EL (cell line): ENCODE measurements at places on chromosomes 6 and 20.

GRCh38 chr6:15421945-15422733 lies 176.3 kb downstream of the JARID2 start:
- DNase-seq: no peak

- DNase-seq: no peak
Measured at GRCh38 chr20:62172666-62173065, 10.2 kb upstream of the MTG2 start.

GRCh38 chr6:61210549-61210948 lies 1075.5 kb downstream of the KHDRBS2 start:
- DNase-seq: no peak

DNA sequence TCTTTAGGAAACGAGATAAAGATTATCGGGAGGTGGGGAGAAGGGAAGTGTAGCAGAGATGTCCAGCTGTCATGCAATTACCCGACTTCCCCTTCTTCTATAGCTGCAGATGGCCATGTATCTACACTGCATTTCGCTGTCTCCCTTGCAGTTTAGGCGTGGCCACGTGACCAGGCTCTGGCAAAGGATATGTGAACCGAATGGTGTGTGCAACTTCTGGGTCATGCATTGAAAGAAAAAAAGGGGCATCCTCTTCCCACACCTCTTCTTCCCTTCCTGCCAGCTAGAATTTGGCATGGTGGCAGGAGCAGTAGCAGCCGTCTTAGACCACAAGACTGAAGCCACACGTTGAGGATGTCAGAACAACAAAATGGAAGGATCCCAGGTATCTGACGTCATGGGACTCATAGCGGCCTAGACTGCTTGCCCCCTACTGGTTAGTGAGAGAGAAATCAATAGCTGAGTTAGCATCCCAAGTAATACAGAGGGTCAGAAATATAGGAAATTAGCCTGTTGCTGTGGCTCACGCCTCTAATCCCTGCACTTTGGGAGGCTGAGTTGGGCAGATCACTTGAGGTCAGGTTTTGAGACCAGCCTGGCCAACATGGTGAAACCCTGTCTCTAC lies 32.8 kb downstream of the TCF15 start:
- no peak for DNase-seq

GRCh38 chr6:18259675-18260447 lies 4.5 kb downstream of the DEK start:
- DNase-seq: peak; percentile 32

- DNase-seq: peak; percentile 31
Measured at GRCh38 chr6:21582651-21583050, 10.9 kb upstream of the SOX4 start.

- DNase-seq: no peak
Measured at GRCh38 chr6:134357022-134357487, 39.1 kb upstream of the SGK1 start.

DNA sequence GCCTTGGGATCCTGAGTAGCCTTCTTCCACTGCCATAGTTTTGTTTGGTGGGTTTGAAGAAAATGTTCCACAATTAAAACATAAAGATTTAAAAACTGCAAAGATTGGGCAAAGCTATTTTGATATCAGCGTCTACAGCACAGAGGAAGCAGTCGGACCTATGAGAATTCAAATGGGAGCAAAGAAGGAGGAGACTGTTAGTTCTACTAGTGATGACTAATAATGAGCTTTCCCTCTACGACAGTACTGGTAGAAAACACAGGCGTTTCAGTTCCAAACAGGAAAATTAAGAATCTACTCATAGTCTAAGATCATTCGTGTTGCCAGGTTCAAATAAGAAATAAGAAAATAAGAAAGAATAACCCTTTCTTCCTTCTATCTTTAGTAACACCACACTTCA lies 121.2 kb downstream of the INSM1 start:
- no peak for DNase-seq

DNA sequence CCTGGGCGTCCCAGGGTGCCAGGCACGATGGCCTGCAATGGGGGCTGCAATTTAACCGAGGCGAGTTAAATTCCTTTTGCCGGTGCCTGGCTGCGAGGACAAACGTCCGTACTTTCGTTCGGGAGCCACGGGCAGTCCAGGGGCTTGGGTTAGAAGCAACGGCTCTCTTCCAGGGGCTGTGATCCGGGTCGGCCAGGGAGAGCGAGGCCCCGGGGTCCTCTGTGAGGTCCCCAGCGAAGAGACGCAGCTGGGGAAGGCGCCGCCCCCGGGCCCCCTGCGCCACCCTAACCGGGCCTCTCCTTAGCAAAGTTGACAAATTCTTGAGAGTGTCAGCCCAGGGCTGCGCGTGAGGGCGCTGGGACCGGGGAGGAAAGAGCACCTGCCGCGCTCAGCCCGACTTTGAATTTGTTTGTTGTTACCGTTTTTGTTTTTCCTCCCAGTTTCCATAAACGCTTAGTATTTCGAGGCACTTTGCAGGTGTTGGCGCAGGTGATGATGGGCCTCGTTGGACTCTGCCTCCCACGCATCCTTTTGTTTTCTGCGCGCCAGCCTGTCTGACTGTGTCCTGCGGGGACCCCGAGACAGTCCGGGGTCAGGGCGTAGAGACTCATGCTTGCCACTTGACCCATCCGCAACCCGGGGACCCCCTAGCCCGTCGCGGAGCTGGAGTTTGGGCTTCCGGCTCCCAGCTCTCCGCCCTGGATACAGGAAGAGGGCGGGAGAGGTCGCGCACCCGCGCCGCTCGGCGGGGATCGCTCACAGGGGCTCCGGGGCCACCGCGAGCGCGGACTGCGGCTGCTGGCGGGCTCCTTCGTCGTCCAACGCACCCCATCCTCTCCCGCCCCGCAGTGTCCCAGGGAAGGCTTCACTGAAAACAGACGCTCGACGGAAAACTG lies 5.8 kb downstream of the OLIG3 start:
- DNase-seq: no peak

GRCh38 chr6:3912361-3913076 lies 63.3 kb downstream of the FAM50B start:
- DNase-seq: no peak

GRCh38 chr20:12824328-12825225 lies 184.2 kb upstream of the SPTLC3 start:
- DNase-seq: no peak

DNA sequence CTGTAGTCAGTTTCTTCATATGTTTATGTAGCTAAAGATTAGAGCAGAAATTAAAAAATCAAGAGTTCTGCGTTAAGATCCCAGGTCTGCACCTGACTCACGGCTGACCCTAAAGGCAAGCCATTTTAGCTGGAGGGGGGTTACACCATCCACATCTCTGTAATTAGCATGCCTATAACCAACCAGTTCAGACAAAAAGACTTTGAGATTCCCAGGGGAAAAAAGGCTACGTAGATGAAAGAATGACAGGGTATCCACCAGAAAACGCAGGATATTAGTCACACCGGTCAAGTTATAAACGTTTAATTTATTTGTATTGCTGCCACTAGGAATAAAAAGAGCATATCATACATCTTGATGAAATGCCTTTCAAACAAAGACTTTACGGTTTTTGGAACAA lies 299.1 kb downstream of the FOXC1 start:
- DNase-seq: no peak

DNA sequence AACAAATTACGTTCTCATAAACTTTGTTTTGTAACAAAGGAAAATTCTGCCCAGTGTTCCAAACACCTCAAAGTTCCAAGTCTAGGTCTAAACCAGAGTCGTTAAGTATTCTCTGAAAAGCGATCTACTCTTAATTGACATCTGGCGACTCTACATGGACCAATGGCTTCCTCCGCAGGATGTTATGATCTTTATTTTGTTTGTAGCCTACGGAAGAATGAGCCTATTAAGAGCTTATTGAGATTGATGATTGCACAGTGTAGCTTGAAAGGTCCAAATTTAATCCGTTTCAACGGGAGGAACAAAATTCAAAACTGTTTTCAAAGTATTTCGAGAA lies 61.1 kb downstream of the FAM217A start:
- peak; percentile 54 for DNase-seq

DNA sequence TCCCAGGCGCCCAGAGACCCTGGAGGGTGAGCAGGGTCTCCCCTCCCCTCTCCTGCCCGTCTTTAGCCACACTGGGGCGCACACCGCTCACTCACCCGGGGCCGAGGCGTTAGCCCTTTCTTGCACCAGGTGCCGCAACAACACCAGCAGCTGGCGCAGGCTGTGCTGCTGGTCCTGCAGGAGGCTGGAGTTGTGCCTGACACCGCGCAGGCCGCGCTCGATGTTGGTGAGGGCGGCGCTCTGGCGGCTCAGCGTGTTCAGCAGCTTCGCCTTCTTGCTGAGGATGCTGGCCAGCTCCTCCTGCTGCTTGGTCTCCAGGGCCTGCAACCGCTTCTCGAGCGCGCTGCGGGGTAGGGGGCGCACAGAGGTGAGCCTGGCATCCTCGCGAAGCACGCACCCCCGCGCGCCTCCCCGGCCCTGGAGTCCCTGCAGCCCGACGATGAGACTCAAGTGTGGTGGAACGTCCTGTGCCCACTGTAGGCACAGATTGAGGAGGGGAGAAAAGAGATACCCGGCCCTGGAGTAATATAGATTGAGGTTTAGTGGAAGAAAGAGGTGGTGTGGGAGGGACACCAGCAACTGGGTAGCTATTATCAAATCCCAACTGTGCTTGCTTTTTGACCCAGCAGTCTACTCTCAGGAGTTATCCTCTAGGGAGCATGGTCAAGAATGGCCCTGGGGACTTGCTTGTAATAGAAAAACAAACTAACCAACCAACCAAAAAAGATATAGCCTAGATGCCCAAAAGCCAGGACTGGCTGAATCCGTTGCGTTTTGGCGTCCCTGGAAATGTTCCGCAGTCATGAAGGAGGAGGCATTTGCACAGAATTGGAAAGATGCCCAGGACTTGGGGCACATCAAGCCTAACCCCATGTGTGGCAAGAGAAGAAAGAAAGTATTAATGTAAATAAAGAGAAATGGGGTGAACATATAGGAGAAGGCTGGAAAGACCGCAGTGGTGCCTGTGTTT lies 30.9 kb downstream of the ANGPT4 start:
- DNase-seq: peak; percentile 19

GRCh38 chr6:43712579-43712978 lies 25.0 kb upstream of the MRPS18A start:
- DNase-seq: no peak

GRCh38 chr6:37038292-37039198 lies 33.1 kb downstream of the FGD2 start:
- DNase-seq: no peak

DNA sequence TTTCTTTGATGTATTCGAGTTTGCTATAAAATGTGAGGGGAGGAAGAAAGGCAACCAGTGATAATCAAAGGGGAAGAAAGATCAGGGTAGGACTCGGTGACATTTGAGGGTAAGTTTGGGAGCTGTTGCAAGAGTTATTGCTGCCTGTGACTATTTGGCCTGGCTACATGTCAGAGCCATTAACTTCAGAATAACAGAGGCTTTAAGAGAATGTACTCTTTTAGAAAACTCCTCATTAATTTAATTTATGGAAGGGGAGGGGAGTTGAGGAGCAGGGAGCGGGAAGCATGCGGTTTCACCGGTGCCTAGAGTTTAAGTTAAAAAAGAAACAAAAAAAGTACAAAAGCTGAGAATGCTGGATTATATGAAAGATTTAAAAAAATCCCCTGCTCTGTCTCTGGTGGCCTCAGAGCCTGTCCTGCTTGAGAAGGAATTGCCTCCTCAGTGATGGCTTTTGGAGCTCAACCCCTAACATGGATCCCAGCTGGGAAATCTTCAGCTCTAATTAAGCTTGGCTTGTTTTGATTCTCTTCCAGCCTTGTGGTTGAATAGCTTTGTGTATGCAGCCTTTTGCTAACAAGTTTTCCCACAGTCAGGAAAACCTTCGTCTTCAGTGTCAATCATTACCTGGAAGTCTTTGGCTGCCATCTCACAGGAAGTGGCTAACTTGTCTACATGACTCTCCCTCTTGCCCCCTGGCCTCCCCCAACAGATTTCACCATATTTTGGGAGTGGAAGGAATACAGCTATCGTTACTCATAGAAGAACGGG lies 238.2 kb downstream of the SOX4 start:
- no peak for DNase-seq

- no peak for DNase-seq
Measured at GRCh38 chr6:150214310-150214709, 71.5 kb downstream of the PPP1R14C start.

DNA sequence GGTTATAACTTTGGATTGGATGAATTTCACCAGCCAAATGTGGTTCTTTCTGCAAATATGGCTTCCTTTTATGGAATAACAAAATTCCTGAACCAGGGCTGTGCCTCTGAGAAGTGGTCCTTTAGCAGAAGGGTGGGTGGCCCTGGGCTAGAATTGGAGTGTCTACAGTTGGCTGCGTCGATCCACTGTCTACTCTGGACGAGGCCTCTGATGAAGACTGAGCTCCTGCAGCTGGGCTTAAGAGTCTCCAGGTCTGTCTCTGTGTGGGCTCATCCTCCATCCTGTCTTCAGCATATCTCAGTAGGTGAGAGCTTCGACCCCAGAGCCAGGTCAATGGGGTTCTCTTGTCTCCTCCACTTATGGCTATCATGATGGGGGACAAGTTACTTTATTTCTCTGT lies 166.3 kb upstream of the PMEPA1 start:
- no peak for DNase-seq

- peak; percentile 23 for DNase-seq
Measured at GRCh38 chr6:156864557-156864956, 87.4 kb downstream of the ARID1B start.

GRCh38 chr6:11828262-11828870 lies 49.8 kb upstream of the ADTRP start:
- no peak for DNase-seq

DNA sequence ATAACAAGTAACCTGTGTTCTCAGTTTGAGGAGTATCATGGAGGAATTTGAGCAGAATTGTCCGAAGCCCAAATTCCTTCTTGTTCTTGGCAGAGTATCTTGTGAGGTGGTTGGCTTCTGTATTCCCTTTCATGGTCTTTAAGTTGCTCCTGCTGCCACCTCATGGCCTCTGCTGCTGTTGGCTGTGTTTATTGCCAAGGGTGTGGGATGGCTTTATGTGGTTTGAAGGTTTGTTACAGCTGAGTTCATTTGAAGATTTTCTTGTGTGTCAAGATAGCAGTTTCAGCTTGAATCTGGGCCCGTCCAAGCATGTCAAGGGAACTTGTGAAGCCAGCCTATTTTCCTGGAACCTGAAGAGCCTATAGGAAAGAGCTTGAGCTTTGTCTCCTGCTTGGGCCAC lies 20.2 kb upstream of the TTK start:
- no peak for DNase-seq

DNA sequence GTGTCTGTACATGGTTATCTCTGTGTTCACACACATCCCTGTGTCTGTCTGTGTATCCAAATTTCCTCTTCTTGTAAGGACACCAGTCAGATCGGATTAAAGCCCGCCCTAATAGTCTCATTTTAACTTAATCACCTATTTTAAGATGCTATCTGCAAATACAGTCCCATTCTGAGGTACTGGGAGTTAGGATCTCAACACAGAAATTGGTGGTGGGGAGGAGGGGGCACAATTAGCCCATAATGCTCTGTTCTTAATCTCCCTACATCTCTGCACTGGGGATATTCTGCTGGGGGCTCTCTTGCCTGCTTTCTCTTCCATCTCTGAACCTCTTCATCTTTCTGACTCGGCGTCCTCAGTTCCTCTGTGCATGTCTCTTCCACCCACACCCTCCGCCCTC lies 320.7 kb downstream of the CDC5L start:
- no peak for DNase-seq

DNA sequence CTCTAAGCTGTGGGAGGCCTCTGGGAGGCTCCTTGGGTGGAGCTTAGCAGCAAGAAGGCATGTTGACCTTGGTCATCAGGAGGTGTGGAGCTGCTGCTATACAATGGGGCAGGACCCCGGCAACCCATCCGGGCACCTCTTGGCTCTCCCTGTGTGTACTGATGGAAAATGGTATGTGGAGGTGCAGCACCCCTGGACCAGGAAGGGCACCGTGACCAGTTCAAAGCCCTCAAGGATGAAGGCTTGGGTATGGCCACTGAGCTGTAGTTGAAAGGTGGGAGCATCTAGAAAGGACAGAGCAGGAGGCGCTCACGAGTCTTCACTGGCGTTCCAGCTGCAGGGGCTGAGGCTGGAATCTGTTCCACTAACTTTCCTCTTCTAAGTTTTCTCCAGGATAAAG lies 6.7 kb upstream of the IRF4 start:
- DNase-seq: no peak
